ENCODE measurements at places on chromosomes 2 and 18.

- DNase-seq, result no peak
Observed at GRCh38 chr2:118841828-118842461, 5.5 kb downstream of the EN1 start.

- no peak for DNase-seq
Observed at GRCh38 chr2:12813166-12813565, 96.4 kb downstream of the TRIB2 start.

GRCh38 chr2:229996320-229996719 lies 72.4 kb downstream of the SLC16A14 start:
- DNase-seq, result no peak

GRCh38 chr2:191567206-191567605 lies 110.7 kb upstream of the NABP1 start:
- DNase-seq, result no peak

DNA sequence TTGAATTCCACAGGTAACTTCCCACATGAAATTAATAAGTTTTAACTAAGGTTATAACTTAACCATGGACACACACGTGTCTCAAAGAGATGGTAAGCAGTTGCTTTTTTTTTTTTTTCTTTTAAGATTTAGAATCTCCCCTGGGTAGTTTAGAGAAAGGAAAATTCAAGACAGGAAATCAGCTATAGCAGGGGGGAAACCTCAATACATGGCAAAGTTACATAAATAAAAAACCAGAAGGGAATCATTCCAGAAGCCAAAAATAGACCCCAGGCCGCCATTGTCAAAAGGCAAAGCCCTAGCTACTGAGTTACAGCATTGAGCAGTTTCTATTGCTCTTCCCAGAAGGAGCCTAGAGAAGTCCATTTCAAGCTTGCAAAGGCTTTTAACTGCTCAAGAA lies 91.5 kb upstream of the ZNF236 start:
- DNase-seq, result no peak

DNA sequence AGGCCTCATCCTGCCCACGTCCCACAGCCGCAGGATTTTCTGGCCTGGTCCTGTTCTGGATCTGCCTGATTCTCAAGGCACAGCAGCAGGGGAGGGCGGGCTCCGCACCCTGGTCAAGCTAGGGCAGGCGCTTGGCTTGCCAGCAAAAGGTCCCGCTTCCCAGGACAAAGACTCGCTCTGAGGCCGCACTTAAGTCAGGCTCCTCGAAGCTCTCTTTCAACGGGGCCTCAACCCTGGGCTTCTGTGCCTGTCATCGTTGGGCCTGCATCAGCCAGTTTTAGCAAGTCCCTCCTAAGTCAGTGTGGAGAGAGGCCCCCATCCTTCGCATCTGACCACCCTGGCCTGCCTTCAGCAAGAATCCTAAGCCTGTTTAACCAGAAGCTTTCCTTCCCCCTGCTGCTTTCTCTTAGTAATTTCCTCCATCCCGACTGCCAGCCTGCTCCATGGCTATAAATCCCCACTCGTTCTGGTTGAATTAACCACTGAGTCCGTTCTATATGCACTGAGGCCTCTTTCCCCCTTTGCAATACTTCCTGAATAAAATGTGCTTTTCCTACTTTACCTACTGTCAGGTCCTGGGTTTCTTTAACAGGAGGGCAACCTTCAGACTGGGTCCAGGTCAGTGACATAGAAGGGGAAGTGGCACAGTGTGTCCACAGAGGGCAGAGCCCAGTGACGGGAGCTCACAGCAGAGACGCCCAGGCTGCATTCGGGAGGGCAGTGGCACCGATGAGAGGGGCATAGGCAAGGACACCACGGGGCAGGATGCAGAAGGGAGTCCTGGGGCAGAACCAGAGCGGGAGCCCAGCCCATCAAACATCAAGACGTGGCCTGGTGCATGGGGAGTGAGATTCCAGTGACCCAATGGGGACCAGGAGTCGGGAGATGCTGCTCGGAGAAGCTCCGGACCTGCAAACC lies 62.7 kb downstream of the SP110 start:
- no peak for DNase-seq

DNA sequence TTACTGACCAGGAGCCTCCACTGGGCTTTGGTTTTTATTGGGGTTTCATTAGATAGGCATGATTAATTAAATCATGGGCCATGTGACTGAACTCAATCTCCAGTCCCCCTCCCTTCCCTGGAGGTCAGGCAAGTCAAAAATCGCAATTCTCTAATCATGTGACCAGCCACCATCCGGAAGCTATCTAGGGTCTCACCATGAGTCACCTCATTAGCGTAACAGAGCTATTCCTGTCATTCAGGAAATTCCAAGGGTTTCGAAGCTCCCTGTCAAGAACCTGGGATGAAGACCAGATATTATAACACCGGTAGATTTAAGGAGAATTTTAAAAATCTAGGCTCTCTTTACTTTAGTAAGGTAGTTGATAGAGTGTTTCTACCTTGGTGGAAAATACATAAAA lies 180.3 kb upstream of the TCF4 start:
- DNase-seq, result no peak

GRCh38 chr2:11703700-11704099 lies 33.7 kb upstream of the NTSR2 start:
- DNase-seq, result no peak

DNA sequence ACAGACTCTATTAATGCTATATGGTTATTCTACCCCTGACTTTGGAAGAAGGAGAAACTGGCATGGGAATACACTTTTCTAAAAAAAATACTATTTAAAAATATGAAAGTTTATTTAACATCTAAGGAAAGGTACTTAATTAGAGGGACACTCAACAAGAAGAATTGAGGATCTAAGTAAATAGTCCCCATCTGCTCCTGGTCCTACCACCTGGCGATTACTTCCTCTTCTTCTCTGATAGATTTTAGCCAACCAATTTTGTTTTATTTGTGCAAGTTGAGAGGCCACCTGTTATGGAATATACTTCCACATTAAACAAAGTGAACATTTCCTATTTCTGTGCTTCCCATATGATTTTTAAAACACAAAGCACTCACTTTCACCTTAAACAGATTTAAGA lies 111.7 kb downstream of the BCL2 start:
- DNase-seq, result no peak

- no peak for DNase-seq
Observed at GRCh38 chr18:58398648-58399398, 230.1 kb downstream of the ALPK2 start.

DNA sequence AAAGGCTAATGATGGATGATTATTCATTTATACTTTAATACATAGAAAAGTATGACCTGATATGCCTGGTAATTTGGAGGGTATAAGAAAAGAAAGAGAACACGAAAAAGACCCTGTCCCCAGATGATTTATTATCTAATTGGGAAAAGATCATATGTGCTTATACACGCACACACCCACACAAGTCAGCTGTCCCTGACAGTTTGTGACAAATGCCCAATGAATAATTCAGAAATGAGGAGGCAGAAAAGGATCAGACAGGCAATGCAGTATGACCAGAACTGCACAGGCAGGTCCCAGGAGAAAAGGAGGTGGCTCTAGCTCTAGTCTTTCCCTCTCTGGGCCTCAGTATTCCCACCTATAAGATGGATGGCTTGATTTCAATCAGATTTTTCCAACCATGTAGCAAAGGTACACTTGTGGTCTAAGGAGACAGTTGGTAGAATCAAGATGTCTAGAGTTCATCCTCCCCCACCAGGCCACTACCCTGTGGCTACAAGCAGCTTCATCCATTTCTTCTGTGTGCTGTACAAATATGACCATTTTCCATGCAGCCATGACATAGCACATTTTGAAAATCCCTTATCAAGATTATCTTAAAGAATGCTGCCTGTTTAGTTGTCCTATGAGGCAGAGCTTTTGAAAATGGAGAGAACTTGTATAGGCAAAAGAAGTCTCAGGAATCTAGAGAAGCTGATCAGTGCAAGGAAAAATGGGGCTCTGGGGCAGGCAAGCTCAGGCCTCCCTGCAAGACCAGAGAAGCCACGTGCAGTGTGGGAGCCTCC lies 19.7 kb downstream of the CYRIA start:
- DNase-seq, result no peak

DNA sequence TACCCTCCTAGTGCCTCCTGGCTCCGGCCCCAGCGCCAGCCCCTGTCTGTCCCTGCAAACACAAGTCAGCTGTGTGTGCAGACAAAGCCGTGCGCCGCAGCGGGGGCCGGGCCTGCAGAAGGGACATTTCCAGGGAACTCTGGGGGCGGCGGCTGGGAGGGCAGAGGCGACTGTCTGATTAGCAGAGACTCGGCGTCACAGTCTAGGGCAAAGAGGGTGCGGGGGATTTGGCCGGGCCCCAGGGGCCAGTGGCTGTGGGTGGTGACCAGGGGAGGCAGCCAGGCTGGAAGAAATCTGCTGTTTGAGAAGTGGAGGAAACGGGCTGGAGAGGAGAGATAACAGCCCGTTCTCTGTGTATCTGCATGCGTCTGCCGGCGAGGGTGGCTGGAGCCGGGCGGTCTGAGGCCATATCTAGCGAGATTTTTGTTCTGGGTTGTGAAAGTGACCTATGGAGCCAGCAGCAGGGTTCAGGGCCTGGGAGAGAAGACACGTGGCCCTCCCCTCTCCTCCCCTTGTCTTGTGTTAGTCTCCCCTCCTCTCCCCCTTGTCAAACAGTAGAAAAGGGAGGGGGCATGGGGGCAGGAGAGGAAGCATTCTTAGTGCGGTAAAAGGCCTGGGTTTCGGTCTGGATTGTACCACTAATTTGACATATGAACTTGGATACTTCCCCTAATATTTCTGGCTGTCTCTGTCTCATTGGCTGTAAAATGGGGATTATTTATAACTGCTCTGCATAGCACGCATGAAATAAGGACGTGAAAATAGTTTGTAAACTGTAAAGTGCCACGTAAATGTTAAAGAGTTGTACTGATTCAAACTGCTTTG lies 169.4 kb downstream of the SMAD7 start:
- DNase-seq, result no peak

GRCh38 chr2:216903470-216903869 lies 43.6 kb upstream of the TNP1 start:
- peak; percentile 32 for DNase-seq

- no peak for DNase-seq
Observed at GRCh38 chr2:14923820-14924580, 291.5 kb downstream of the LRATD1 start.

GRCh38 chr18:55868909-55869308 lies 280.9 kb upstream of the TCF4 start:
- no peak for DNase-seq

DNA sequence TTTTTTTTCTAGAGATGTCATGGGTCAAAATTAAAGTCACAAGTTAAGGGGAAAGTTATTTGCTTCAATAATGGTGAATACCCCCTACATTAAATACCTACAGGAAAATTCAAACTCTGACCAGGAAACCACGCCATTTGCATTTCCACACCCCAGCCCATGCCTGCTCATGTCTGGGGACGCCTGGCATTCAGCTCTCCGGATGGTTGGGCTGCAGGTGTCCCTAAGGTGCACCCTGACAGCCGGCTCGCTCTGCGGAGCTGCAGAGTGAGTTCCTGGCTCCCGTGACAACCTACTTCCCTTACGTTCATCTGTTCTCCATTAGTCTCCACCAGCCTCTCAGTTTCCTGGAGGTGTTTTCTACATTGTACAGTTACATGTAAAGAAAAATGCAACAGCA lies 122.7 kb upstream of the RIOK3 start:
- no peak for DNase-seq

DNA sequence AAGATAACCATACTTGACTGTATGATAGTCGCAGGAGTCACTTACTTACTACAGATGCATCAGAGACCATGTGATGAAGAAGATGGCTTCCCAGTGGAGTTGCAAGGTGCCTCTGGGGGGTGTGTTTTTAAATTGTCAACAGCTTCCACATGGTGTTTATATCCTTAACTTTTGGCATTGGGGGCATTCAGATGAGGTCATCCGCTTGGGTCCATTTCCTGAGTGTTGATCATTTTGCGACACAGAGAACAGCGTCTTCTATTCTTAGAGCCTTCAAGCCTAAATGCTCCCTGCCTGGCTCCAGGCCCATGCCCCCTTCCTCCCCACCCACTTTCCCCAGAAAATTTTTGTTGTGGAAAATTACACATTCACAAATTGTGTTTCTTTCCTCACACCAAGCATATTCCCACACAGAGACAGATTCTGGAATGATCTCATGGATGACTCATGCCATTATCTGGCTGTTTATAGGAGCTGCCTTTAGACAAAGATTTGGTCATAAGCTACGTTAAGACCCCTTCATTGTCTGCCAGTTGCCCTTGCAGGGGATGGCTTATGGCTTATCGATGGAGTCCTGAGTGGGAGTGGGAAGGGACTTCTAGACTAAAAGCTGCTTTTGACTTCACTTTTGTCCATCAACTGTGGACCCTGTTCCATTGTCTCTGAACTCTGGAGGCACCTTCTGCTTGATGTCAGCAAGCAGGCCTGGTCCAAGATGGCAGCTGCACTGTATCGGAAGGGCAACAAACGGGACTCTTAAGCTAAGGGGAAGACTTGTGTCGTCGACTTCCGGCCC lies 91.8 kb downstream of the CABLES1 start:
- no peak for DNase-seq

- DNase-seq, result no peak
Observed at GRCh38 chr2:17538844-17539554, 1.5 kb upstream of the VSNL1 start.

- DNase-seq, result no peak
Observed at GRCh38 chr2:73356097-73356496, 29.5 kb upstream of the ALMS1 start.

DNA sequence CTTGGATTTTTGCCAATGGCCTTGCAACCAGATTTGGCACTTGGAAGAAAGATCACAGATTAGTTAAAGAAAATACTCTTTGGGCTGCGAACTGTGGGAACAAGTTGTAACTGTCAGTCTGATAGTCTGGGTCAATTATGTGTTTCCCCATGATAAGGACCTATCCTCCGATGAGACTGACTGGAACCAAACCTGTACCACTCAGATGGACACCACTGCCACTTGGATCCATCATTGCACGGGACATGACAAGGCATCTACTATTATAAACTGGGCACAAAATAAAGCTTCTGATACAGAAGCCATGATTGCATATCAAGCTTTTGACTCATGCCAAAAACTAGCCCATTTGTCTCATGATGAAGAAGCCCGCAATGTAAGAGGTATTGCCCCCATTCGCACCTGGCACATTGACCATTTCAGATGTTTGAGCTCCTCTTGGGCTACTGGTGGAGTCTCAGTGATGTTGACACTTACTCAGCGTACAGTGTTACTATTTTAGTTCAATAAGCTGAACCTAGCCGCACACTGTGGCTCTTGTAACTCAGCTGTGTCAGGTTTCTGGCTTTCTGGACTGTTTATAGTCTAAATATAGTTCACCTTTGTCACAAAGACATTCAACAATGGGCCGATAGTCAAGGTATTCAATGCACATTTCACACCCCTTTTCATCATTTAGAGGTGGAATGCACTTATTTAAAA lies 179.8 kb upstream of the RBBP8 start:
- no peak for DNase-seq

DNA sequence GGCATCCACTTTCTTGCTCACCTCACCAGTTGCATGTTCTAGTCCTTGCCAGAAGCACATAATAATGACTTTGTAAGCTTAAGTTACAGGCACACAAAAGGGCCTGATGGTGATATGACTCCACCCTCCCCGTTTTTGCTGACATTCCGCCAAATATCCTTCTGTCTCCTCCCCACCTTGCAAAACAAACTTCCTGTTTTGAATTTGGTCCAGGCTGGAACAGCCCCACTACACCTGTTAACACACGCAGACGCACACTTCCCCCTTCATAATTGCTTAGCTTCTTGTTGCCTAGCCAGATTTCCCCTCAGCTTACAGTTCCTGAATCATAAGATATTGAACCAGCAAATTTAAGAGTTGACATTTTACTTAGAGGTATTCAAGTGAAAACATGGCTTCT lies at the start of gene MGAT5:
MGAT5 (plus strand) TSS at position 269 of the 400 bp plus-strand sequence. CDS start 332 bp downstream, outside the sequence.
- no peak for DNase-seq

Data from Jurkat, Clone E6-1 (cell line).